ENCODE measurements at places on chromosomes 6 and 20.
A peak's percentile ranks its signal among the peaks of the same experiment; 100 is the strongest.

GRCh38 chr6:168209420-168209819, 110.2 kb downstream of the DACT2 start:
- DNase-seq, result no peak

DNA sequence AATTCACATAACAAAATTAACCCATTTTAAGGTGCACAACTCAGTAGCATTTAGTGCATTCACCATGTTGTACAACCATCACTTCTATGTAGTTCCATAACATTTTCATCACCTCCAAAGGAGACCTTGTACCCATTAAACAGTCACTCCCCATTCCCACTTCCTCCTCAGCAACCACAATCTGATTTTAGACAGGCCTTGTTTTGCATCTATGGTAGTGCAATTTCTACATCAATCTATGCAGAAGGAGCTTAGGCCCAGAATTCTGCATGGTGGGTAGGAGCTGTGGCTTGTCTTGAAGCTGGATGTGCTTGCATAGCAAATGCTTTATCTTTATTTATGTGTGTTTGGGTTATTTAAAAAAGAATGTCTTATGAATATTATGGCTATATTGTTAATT, 13.5 kb upstream of the HLA-DQA1 start:
- DNase-seq, result no peak

DNA sequence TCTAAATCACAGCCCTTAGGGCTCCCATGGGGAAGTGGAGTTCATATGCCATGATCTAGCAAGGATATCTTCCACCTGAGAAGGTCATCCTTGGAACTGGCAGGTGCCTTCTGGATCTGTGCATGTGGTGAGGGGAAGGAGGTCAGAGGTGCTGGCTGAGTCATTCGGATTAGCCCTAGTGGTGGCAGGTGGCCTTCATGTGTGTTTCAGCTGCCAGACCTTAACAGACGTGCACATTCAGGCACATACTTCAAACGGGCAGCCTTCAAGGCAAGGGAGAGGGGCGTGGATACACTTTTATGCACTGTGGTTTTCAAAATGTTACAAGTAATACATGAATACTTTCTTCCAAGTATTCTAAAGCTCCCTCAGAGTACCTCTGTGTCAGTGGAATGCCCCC, 51.2 kb downstream of the BMP6 start:
- DNase-seq, result peak; percentile 55

GRCh38 chr6:101662111-101662897, 268.8 kb downstream of the GRIK2 start:
- no peak for DNase-seq

DNA sequence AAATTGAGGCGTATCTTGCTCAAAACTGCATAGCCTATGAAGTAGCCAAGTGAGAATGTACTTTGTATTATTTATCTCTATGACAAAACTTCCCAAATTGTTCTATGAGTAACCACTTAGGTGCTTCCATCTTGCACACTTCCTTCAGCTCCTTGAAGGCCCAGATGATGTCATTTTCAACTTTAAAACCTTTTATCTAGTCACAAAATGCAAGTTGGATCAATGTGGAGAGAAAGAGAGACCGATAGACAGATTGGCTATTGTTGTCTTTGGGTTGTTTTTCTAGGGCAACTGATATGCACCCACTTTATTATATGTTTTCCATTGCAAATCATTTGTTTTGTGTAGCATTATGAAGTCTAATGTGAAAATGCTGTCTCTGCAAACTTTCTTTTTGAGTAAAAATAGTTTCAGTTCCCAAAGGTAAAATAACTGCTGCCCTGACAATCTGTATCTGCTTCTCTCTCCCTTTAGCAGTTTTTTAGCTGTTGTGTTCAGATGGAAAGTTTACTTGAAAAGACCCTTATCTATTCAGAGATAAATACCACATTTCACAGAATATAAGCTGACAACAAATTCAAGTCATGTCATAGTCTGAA, 73.7 kb upstream of the CITED2 start:
- DNase-seq, result no peak

DNA sequence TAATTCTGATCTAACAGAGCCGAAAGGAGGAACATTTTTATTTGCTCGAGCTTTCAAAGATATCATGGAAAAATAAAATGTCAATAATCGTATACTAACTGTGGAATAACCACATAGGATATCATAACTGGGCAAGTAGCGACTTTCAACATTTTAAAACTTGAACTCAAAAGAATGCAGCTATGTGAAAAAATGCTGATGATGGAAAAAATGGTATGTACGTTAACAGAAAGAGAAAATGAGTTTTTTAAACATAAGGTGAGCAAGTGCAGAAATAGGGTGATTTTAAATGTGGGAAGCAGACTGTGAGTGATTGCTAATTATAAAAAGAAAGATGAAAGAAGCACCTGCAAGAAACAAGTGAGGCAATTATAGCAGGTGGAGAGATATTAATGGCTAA, 238.3 kb upstream of the HSF2 start:
- DNase-seq, result no peak

DNA sequence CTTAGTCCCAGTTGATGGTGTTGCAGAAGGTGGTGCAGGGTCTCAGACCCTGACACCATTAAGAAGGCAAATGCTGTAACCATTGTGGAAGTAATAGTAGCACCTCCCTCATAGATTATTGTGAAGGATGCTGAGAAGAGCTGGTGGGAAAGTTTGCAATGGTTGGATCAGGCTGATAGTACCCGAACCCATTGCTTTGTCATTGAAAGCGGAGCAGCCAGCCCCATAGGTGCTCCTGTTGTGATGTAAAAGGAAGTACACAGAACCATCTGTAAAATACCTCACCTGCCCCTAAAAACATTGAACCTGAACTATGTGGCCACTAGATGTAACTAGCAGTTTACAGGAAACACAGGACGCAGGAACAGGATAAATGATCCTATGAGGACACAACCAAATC, 31.5 kb downstream of the RIOK1 start:
- no peak for DNase-seq

GRCh38 chr20:57686931-57687652, 22.7 kb downstream of the PMEPA1 start:
- DNase-seq, result no peak

DNA sequence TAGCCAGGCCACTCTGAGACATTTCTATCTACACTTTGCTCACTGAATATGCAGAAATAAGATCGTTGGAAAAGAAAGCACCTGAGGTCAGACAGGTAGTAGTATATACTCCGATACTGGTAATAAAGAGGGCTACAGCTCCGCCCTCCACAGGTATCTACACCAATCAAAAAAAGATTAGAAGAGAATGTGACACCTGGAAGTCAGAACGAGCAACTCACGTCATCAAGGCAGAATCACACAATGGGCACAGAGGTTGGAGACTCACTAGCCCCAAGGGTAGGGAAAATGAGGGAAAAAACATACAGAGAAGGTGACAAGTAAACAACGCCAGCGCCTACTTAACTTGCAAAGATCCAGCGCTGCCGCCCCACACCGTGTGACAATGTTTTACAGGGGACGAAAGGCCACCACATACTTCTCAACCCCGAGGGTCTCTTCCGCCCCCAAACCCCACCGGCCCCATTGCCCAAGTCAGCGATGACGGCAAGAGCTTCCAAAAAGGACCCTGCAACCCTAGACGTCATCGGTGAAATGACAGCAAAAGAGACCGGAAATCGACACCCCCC, 653 bp downstream of the LMBRD1 start:
- DNase-seq, result no peak

- DNase-seq, result no peak
Measured at GRCh38 chr20:51608061-51608460, 65.5 kb upstream of the NFATC2 start.

- no peak for DNase-seq
Measured at GRCh38 chr6:83192456-83192855, 609 bp downstream of the PGM3 start.

DNA sequence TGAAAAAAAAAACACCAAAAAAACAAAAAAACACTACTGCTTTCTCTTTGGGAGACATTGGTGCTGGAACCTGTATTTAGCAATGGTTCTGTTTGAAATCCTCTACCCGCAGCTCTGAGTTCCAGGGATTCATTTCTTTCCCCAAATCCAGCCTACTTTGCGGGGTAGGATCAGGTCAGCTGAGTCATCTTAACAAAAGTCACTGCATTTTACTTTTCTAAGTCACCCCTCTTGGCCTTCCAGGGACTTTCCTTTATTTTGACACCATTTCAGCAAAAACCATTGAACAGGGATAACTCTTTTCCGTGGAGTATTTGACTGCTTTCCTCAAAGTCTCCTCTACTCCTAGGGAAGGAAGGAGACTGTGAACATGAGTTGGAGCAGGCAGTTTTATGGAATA, 837.6 kb downstream of the MAFB start:
- DNase-seq, result no peak

DNA sequence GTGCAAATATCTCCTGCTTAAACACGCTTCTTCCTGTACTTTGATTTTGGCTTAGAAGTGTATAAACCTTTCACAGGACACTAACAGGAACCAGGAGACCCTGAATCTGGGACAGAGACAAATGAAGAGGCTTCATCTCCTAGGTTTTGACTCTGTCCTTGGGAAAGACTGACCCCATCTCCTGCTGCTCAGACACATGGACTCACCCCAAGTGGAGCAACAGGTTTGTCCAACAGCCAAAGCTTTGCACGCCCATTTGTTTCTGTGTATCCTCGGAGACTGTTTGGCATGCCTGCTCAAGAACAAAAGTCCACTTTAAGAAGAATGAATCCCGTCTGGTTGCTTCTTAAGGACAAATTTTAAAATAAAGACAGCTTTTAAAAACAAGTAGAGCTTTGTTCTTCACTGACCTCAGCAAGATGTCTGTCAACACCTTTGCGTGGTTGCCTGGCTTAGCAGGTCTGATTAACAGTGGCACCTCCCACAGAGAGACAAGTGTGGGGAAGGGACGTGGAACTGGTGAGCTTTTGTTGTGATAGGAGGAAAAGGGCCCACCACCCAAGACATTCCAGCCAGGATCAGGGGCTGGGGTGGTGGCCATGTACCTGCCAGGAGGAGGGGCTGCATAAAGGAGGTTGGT, 202.6 kb downstream of the SOD2 start:
- DNase-seq, result no peak

DNA sequence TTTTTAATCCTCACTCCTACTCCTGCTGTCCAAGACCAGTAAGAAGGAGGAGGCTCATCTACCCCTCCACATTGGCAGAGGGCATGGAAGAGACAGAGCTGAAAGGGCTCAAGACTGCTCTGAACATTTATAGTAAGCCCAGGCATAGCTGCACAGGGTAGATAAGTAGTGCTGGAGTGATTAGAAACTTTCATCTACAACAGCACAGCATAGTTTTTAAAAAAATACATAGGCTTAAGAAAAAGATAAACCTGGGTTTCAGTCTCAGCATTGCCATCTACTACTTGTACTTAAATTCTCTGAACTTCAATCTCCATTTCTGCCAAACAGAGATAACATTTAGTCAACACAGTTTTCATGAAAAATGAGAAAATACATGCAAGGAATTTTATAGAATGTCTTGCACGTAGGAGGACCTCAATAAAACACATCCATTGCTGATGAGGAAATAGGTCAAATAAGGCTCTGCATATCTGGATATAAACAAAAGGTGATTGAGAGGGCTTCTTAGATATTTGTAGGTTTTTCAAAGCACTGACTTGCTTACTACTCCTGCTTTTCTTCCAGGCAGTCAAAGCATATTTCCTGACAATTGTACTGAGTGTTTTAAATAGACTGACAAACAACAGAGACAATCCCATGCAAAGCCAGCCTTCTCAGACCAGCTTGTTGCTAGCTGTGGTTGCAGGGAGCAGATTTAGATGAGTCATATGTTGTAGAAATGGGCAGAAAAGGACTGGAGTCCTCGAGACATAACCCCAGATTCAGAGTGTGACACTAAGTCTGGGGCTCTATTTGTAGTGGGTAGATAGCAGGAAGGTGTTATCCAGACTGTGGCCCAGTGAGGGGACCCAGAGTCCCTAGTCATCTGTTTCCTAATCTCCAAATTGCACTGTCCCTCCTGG, 107.4 kb upstream of the TAB2 start:
- no peak for DNase-seq

- DNase-seq, result peak; percentile 61
Measured at GRCh38 chr6:17986656-17987446, 584 bp downstream of the KIF13A start.

DNA sequence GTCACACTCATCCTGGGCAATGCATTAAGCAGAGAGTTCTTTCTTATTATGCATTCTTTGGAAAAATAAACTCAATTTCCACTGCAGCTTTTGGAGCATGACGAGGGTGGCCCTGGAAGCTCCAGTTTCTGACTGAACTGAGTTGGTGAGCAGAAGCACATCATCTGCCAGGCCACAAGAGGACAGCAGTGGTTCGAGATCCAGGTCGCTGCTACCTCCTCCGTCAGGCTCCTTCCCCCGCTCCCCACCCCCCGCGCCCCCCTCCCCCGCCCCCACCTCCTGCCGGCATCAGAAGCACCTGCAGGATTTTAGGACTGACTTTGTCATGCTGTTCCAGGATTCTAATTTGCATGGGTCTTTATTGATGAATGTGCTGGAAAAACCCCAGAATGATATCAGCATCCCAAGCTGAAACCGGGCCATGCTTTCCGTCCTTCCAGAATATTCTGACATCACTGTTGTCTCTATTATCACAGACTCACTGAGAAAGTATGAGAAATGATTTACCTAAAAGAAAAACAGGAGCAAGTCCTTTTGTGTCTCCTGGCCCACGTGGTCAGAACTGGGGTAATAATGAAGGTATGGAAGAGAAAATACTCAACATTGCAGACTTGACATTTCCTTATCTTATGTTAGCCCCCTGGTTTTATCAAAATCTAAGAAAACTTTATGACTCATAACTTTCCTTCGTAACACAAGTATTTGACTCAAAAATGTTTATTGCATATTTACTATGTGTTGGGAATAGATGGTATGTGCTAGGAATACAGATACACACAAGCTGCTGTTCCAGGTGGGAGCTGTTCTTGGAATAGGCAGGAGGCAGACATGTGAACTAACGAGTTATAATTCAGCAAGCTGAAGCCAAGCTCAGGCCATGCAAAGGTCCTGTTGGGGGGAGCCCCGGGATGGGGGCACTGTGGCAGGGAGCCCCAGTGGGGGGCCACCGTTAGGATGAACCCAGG, 220.2 kb upstream of the EXOC2 start:
- peak; percentile 85 for DNase-seq

DNA sequence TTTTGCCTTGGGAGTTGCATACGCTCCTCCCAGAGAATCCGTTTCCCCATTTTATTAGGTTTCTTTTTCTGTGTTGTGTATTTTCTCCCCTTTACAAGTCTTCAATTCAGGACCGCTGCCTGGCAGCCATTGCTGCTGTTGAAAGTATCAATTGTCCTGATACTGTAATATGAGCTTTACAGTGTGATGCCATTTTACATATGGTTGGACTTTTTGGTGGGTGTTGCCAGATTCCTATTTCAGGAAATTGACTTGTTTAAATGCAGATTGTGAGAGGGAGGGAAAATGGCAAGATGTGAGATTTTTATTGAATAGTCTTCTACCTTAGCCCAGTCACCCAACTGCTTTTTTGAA, 1.2 kb downstream of the PANK2 start:
- DNase-seq, result no peak

All from WERI-Rb-1 (cell line).